ENCODE measurements at places on chromosomes 1 and 21.
A peak's percentile ranks its signal among the peaks of the same experiment; 100 is the strongest.

DNA sequence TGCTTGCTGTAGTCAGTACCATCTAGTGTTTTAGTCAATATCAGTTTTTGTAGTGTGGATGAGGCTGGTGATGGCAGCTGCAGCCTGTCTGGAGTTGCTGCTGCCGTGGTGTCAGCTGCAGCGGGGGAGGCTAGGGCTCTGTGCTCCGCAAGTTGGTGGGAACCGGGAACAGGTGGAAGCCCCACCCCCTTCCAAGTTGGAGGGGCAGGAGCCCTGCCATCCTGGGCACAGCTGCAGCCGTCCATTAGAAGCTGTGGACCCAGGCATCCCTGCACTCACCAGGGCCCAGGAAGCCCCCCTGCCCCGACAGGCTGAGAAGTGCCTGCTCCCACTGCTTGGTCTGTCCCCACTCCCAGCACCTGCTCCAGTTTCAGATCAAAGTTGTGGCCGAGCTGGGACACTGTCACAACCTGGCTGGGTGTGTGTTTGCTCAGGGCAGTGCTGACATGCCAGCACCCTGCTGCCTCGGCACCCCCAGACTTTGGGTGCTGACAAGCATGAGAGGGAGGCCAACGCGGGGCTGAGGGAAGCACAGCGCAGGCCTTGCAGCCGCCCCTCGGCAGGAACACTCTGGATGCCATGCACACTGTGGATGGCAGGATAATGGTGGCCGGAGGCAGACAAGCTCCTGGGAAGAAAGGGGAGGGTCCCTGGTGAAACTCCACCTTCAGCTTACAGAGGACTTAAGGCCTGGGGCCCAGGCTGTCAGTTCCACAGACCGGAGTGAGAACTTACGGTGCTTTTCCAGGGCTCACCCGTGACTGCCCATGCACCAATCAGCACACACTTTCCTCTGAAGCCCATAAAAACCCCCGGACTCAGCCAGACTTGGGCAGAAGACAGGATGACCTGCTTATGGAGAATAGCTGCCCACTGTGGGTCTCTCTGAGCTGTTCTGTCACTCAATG lies 86.9 kb downstream of the ADARB1 start:
- no peak for DNase-seq

DNA sequence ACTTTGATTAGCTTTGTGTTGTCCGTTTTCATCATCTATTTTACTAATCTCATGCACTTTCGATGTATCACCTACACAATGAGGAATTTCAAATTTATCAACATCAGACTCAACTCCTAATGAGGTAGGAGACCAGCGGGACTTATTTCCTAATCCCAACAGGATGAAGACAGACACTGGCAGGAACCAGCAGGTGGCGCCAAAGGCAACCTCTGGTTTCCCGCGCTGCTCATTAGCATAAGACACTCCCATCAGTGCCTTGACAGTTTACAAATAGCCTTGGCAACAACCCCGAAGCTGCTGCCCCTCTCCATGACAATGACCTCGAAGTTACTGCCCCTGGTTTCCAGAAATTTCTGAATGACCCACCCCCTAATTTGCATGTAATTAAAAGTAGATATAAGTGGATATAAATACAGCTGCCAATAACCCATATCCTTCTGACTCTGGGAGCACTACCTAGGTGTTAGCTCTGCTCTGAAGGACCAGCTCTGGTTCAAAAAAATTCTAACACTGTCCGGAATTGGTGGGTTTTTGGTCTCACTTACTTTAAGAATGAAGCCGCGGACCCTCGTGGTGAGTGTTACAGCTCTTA lies 974.8 kb downstream of the ADGRL2 start:
- no peak for DNase-seq

GRCh38 chr1:248306103-248306502 lies 2.9 kb upstream of the OR2T12 start:
- DNase-seq: no peak

- no peak for DNase-seq
Measured at GRCh38 chr1:91764471-91765115, 121.4 kb downstream of the TGFBR3 start.

GRCh38 chr1:69523032-69523431 lies 44.7 kb upstream of the LRRC7 start:
- DNase-seq: no peak

- DNase-seq: no peak
Measured at GRCh38 chr1:25338986-25339385, 852 bp downstream of the TMEM50A start.

DNA sequence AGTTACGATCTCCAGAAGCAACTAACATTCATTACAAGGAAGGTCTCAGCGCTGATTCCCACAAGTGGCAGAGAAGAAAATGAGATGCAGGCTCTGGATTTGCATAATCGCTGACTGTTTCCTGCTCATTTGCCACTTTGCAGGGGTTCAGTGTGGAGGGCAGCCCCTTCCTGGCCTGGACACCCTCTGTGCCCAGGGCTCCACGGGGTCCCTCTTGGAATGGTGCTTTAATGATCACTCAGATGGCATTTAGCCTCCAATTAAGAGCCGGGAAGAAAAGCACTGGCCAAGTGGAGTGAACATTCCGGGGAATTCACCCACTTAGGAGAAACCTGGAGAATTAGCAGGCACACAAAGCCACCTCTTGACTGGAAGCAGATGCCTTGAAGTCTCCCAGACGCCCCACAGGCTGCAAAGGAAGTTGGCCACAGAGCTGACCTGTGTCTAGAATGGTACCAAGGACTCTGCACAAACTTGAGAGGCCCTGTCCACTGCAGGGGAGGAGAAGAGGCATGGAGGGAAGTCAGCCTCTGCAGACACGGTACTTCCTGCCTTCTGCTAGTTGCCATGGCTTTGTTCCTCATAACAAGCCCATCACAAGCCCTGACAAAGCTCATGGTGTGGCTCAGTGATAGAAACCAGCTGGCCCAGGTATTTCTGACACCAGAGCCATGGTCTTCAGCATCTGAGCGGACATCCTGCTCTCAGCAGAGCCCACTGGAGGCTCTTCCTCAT lies 157.2 kb downstream of the KAZN start:
- DNase-seq: peak; percentile 34

GRCh38 chr1:77832901-77833300 lies 53.5 kb downstream of the MIGA1 start:
- DNase-seq: no peak

GRCh38 chr1:158607296-158607695 lies 2.2 kb downstream of the OR10Z1 start:
- DNase-seq: no peak

DNA sequence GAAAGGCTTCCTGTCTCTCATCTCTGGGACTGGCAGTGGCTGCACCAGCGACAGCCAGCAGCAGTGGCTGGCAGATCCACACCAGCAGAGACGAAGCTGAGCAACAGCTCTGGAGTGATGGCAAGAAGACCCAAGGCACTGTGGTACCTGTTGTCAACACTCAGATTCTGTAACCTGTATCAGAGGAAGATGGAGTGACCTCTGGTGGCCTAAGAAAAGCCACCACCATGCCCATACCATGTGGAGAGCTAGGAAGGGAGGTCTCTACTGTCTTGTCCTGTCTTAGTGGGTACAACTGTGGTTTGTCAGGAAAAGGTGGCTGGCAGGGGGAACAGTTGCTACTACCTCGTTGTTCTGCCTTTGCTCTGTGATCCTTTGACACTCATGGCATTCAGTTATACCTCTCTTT lies 22.5 kb upstream of the RHBDL2 start:
- DNase-seq: no peak

DNA sequence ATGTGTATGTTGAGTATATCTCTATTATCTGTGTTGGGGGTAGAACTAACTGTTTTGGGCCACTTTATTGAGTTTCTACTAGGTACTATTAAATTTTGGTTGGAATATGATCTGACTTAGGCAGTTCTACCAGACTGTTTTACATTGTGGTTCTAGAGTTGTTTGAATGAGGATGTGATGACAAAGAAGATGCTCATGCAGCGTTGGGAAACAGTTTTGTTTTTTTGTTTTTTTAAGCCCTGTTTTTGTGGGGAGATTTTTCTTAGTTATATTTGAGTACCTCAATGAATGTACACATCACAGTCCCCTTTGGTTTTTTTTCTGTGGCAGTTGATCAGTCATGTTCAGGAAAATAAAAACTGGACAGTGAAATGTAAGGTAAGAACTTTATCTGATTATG lies 40.1 kb downstream of the TMED5 start:
- no peak for DNase-seq

DNA sequence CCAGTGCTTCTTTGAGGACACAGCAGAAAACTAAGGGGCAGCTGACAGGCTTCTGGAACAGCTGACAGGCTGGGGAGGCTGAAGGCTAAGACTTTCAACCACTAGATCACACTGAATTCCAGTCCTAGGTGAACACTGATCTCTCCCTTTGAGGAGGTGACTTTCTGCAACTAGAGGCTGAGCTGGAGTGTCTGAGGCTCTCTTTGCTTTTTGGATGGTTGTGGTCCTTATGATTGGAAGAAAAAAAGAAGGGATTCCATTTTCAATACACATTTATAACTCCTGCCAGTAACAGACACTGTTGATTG lies 1.4 kb downstream of the IL6R start:
- no peak for DNase-seq

- DNase-seq: no peak
Measured at GRCh38 chr1:167974698-167975097, 37.8 kb upstream of the MPC2 start.

- peak; percentile 40 for DNase-seq
Measured at GRCh38 chr1:65075123-65075976, 72.7 kb upstream of the AK4 start.

GRCh38 chr1:117038236-117038635 lies 21.9 kb upstream of the TTF2 start:
- DNase-seq: no peak

DNA sequence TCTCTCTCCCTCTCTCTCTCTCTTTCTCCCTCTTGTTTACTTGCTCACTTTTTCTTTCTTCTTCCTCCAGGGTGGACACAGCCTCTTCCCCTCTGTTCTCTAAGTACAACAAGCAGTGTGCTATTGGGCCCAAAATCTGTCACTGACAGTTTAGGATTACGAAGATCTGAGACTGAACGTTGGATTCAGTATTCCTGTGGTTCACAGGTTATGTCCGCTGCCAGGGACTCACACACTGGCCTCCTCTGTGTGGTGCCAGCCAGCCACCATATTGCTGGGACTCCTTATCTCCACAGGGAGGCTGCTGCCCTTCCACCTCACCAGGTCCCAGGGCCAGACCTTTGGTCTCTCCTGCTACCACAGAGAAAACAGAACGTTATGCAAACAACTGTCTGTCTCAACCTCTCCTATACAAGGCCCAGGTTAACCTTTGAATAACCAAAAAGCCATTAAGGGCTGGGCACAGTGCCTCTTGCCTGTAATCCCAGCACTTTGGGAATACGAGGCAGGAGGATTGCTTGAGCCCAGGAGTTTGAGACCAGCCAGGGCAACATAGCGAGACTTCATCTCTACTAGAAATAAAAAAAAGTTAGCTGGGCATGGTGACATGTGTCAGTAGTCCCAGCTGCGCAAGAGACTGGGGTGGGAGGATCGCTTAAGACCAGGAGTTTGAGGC lies 171.9 kb upstream of the RAB4A start:
- no peak for DNase-seq

- DNase-seq: no peak
Measured at GRCh38 chr1:64801851-64802523, 57.1 kb downstream of the RAVER2 start.

- DNase-seq: no peak
Measured at GRCh38 chr1:219650880-219651279, 38.0 kb upstream of the ZC3H11B start.

- no peak for DNase-seq
Measured at GRCh38 chr1:223125766-223126165, 17.3 kb downstream of the TLR5 start.

GRCh38 chr1:233112186-233113008 lies 162.0 kb downstream of the NTPCR start:
- no peak for DNase-seq

DNA sequence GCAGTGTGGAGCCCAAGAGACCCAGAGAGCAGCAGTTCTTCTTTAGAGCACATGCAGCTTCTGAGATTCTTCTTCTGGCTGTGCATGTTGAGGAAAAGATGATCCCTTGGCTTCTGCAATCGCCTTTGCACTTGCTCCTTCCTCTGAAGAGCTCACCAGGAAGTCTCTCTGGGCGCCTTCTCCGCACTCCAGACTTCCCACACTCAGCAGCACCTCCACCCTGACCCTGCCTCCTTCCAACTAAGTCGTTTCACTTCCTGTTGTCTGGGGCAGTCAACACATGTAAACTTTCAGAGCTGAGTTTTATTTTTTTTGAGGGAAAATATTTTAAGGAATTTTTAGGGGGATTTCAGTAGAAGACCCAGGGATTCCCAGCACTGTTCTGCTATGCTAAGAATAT lies 73.4 kb upstream of the F3 start:
- no peak for DNase-seq

DNA sequence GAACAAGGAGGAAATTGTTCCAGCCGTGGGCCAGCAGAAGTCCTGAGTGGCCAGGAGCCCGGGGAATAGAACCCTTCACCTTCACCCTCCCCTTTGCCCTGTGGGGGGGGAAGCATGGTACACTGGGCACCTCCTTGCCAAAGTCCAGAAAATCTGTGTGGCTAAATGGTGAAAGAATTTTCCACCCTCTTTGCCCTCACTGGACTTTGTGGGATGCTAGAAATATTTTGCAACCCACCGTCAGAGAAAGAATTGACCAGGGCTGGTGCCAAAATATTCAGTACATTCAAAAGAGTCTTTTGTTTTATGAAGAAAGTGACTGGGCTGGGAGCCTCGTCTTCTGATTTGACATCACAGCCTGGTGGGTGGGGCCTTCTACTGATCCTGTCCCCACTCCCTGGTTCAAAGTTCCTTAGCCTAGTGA lies 14.6 kb downstream of the NFASC start:
- DNase-seq: no peak

- no peak for DNase-seq
Measured at GRCh38 chr1:167171286-167171929, 49.3 kb upstream of the POU2F1 start.

DNA sequence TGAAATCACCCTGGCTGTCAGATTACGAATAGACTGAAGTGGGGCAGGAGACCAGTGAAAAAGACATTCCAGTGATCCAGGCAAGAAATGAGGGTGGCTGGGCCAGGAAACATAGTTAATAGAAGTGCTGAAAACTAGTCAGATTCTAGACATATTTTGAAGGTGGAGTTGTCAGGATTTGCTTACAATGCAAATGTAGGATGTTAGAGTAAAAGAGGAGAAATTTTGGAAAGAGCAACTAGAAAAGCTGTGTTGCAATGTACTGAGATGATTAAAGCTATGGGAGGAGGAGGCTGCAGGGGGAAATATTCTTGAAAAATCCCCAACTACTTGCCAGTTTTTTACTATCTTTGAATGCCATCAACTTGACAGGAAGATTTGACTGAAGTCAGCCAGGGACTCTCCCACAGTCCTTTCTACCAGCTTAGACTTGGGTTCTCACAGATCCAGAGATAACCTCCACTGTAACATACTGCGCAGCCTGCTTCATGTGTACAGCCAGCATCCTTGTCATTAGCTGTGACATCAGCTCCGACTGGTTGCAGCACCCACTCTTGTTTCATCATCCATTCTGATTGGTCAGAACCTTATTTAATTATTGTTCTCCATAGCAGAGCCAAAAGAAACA lies 109.7 kb downstream of the TSEN15 start:
- no peak for DNase-seq

Data from DMS153 (cell line).